ENCODE measurements at places on chromosomes 4 and X. TPM values are rescaled to one million over a fixed set of nuclear protein-coding genes. Genes with fewer than 3 reads are reported as not detected.

TMSB15A gene
- total RNA-seq: 0.42 TPM

DNA sequence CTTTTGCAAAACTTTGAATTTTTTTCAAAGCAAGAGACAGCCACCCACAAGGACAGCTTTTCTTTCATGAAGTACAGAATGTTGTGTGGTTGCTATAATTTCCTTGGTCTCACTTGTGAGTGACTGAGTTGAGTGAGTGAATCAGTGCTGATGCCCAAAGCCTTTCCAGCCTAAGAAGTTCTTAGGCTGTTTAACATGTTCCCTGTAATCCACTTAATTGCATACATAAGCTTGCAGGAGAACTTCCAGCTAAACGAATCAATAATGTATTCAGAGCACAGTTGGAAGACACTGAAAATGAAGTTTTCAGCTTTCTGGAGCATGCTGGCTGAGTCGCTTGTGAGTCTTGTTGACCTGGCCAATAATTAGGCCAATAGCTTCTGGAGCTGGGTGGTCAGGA lies 42.0 kb upstream of the GK2 start:
- DNase-seq: no peak
- H3K36me3 ChIP-seq: no peaks in the 10 kb centered on the region
- H3K27ac ChIP-seq: no peak overlapping the region
- H3K4me1 ChIP-seq: no peaks in the 10 kb centered on the region
- no peaks in the 10 kb centered on the region for H3K27me3 ChIP-seq

TEC gene
- total RNA-seq: 1.1 TPM

PDCL2 gene
- total RNA-seq: not detected

ANOS1 gene
- total RNA-seq: 0.02 TPM

VCX2 gene
- not detected for total RNA-seq

DNA sequence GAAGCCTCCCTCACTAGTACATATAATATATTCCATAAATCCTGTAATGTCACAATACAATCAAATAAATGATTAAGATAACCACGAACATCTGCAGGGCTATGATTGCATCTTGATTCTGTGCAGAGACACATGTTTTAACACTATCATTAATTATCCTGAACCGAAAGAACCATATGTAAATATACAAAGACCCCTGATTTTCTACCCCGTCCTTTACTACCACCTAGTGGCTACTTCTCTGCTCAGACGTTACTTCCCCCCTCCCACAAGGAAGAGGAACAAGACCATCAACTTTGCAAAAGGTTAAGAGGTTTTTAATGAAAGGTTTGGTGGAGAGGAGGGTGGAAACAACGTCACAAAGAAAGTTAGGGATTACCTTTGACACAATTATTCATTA lies 134.0 kb downstream of the COL4A6 start:
- no peak for DNase-seq
- H3K4me3 ChIP-seq: no peak overlapping the region
- H3K27ac ChIP-seq: no peak overlapping the region

GRCh38 chrX:17802756-17803155 lies 58.3 kb downstream of the RAI2 start:
- H3K27ac ChIP-seq: no peak overlapping the region
- DNase-seq: no peak
- no peaks in the 10 kb centered on the region for H3K4me1 ChIP-seq

DNA sequence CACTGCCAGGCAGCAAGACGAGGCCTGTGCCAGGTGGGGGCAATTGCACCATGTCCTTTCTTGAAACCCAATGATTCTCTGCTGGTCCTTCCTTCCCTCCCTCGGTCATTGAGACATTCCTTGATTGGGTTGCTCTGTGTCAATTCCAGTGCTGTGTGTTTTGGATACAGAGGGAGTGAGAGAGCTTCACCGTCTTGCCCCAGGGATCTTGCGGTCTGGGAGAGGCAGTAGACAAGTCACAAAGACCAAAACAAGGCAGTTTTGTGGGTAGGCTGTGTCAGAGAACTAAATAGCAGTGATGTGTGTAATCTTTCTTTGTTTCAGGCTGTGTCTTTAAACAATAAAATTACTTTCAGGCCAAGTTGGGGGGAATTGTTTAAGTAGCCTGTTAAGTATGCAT lies 38.8 kb upstream of the TADA2B start:
- H3K27ac ChIP-seq: no peak overlapping the region
- H3K36me3 ChIP-seq: peaks cover 64% of the 10 kb centered on the region
- no peak overlapping the region for H3K4me3 ChIP-seq

GPR34 gene
- not detected for total RNA-seq

- no peak for DNase-seq
- H3K4me3 ChIP-seq: no peak overlapping the region
- H3K4me1 ChIP-seq: no peaks in the 10 kb centered on the region
- no peaks in the 10 kb centered on the region for H3K27me3 ChIP-seq
- no peaks in the 10 kb centered on the region for H3K36me3 ChIP-seq
Measured at GRCh38 chr4:8010618-8011017, 71.0 kb upstream of the AFAP1 start.

GRCh38 chr4:76968937-76969336 lies 19.4 kb downstream of the SEPTIN11 start:
- no peak overlapping the region for H3K4me3 ChIP-seq
- no peak for DNase-seq
- no peaks in the 10 kb centered on the region for H3K4me1 ChIP-seq
- peaks cover 6% of the 10 kb centered on the region for H3K27me3 ChIP-seq
- peaks cover 3% of the 10 kb centered on the region for H3K36me3 ChIP-seq

AMTN gene
- total RNA-seq: not detected

DNA sequence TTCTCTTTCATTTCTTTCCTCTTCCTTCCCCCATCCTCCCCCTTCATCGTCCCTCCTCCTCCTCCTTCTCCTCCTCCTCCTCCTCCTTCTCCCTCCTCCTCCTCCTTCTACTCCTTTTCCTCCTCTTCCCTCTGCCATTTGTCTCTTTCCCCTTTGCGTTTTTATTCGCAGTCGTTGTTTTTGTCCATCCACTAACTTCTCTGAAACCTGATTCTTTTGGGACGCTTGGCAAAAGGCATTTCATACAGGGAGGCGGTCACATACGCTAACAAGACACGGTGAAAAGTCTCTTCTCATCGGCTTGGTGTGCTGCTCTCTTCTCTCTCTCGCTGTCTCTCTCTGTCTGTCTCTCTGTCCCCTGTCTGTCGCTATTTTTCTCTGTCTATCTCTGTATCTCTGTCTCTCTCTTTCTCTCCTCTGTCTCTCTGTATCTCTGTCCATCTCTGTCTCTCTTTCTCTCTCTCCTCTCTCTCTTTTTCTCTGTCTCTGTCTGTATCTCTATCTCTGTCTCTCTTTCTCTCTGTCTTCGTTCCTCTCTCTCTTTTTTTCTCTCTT lies 5.4 kb upstream of the SHOX start:
- H3K27me3 ChIP-seq: peaks cover 69% of the 10 kb centered on the region
- no peak for DNase-seq
- no peak overlapping the region for H3K4me3 ChIP-seq
- peaks cover 7% of the 10 kb centered on the region for H3K4me1 ChIP-seq
- no peaks in the 10 kb centered on the region for H3K36me3 ChIP-seq
- no peak overlapping the region for H3K27ac ChIP-seq

- no peak for DNase-seq
- H3K36me3 ChIP-seq: peaks cover 20% of the 10 kb centered on the region
- no peak overlapping the region for H3K4me3 ChIP-seq
- H3K4me1 ChIP-seq: no peaks in the 10 kb centered on the region
- no peaks in the 10 kb centered on the region for H3K27me3 ChIP-seq
- no peak overlapping the region for H3K27ac ChIP-seq
Measured at GRCh38 chr4:1985780-1986577, 22.8 kb downstream of the NELFA start.
